ENCODE measurements at places on chromosomes 13 and 19. TPM values are rescaled to one million over a fixed set of nuclear protein-coding genes. Genes with fewer than 3 reads are reported as not detected.

DNA sequence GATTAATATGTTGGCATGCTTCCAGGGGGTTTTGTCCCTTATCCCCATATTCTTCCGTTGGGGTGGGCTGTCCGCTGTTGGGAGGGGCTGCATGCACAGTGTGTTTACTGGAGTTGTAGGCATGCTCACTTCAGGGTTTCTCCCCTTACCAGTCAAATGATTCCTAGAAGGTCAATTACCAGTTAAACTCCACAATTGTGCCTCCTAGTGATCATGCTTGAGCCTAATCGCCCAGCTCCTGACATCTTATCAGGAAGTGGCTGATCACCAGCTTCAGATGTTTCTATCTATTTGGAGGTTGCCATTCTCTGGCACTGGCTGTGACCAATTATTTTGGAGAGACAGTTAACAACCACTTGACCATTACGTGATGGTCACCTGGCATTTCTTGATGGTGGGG is 1090.0 kb downstream of the SLITRK5 start:
- DNase-seq: no peak

DNA sequence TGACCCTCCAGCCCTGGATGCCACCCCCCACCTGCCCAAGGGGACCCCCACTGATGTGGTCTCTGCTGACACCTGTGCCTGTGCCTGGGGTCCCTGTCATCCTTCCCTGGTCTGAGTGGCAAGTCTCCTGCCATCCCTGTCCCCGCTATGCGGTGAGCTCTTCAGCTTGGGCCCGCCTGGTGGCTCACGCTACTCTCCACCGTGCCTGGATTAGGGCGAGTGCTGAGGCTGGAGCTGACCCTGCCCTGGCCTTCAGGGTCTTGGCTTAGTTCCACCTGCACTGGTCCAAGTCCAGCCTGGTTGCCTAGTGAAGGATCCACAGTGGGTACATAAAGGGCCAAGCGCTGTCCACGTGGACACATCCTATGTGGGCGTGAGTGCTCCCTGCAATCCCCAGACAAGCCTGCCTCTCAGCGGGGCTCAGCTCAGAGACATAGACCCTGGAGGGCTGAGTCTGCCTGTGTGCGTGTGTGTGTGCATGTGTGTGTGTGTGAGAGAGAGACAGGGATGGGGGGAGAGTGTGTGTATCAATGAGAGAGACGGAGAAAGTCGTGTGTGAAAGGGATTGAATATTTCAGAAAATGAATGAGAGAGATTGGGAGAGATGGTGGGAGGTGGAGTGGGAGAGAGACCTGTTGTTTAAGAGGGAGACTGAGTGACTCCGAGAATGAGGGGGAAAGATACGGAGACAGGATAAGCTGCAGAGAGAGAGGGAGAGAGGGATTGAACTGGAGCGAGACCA is 22.1 kb downstream of the WTIP start:
- DNase-seq: no peak

GRCh38 chr13:108478179-108478578 is 151.2 kb upstream of the MYO16 start:
- DNase-seq: no peak

- peak; percentile 72 for DNase-seq
Measured at GRCh38 chr13:110250258-110250891, 56.6 kb downstream of the COL4A1 start.

DNA sequence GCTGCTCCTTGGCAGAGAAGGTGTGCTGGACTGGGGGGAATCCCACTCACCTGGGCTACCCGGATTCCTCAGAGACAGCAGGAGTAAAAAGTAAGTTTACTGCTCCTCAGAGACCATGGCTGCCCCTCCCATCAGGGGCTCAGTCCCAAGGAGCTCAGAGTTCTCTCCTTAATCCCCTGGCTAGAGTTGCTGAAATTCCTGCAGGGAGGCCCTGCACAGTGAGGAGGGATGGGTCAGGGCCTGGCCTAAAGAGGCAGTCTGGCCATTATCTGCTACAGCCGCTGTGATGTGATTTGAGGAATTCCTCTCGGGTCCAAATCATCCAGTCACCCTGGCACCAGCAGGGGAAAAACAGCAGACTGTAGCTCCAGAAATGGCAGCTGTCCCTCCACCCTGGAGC is 502.5 kb downstream of the PCDH17 start:
- no peak for DNase-seq

The RAB20 gene
- 9.3 TPM for total RNA-seq

The CDADC1 gene
- 6.0 TPM for total RNA-seq

The ZNF600 gene
- 7.4 TPM for total RNA-seq

The LRRC63 gene
- total RNA-seq: not detected
